DMS79 (cell line): ENCODE measurements at places on chromosomes 16 and 17.

DNA sequence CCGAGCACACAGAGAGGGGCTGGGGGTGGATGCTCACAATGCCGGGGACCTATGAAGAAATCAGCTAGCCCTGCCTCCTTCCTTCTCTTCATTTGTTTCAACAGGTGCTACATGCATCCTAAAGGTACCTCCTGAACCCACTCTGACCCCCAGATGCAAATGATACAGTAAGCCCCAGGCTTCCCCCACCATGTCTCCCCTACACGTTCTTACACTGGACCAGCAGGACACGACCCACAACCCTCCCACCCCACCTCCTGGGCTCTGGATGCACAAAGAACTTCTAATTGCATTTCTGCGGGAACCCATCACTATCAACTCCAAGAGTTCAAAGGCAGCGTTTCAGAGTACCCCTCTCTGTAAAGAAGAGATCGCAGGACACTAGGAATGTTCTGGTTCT, 2.1 kb downstream of the XYLT1 start:
- DNase-seq, result no peak

GRCh38 chr16:23874613-23875294, 39.0 kb downstream of the PRKCB start:
- DNase-seq, result no peak

- DNase-seq, result no peak
Measured at GRCh38 chr17:74990581-74991105, 3.2 kb downstream of the CDR2L start.

GRCh38 chr17:60781880-60782412, 104.3 kb downstream of the BCAS3 start:
- no peak for DNase-seq

DNA sequence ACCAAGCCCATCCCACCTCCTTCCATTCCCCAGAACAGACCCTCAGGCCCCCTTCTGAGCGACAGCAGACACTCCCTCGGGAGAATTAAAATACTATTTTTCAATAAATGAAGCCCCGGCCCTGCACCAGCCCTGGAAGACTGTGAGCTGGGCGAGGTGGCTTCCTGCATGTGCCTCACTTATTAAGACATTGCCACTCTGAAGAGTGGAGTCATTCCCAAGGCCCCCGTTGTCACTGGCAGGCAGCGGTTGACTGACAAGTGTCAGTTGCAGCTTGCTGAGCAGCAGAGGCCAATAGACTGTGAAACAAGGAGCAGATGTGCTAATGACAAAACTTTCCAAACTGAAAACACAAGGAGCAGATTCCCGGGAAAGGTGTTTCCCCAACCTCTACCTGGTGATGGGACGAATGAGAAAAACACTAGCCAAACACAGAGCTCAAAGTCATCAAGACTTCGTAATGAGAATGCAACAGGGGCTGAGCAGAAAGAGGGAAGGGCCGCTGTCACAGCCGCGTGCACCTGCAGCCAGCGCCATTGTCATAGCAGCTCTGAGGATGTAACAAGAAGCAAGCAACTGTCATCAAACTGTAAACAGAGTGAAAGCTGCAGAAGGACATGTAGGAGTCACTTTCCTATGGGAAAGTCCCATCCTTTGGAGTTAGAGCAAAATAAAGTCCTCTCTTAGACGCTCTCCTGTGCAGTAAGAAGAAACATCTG, 232.1 kb downstream of the C16orf78 start:
- no peak for DNase-seq

GRCh38 chr17:63399316-63399715, 46.8 kb downstream of the CYB561 start:
- no peak for DNase-seq

DNA sequence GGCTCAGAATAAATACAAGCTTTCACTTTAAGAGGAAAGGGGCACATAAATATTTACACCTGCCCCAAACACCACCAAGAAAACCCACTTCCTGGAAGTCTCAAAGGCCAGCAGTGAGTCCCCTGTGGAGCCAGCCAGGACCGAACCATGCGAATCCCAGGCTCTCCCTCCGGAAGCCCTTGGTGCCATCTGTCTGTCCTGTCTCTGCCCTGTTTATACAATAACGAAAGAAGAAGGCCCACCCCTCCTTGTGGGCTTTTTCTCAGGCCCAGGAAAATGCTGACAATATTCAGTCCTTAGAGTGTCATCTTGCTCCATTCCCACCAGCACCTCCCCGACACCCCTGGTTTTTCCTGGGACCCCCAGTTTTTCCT, 3.6 kb upstream of the SLC6A4 start:
- DNase-seq, result no peak

DNA sequence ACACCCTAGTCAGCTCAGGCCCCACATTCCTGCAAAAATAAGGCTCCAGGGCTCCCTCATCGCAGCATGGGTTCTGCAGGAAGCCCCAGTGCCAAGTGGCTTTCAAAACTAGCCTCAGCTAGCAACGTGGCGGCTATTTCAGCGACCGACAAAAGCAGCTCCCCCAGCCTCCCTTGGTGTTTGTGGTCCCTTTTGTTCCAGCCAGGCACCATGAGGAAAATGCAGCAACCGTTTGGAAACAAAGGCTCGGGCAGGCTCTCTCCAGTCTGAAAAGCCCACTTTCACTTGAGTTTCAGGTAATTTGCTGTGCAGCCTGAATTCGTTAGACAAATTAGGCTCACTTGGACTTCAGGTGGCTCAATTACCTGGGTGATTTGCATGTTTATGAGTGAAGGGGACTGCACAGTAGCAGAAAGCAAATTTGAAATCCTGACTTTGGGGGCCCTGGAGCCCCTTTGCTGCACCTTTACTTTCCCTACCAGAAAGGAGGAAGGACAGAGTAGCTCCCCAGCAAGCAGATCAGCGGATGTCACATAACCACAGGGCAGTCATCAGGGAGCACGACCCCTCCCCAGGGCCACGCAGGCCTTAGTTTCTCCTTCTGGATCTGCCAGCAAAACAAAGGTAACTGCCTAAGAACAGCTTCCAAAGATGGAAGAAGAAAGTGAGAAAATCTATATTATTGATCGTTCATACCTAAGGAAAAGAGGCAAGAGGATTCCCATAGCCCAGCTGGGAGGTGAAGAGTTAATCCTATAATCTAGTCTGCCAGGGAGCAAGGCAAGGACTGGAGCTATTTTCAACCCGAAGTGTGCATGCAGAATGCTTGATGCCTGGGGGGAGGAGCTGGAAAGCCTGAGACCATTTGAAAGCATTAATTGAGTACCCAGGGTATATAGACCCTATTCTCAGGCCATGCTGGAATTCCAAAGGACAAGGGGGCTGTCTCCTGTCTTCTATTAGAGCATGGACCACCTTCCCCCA, 143.1 kb upstream of the SDK2 start:
- no peak for DNase-seq

DNA sequence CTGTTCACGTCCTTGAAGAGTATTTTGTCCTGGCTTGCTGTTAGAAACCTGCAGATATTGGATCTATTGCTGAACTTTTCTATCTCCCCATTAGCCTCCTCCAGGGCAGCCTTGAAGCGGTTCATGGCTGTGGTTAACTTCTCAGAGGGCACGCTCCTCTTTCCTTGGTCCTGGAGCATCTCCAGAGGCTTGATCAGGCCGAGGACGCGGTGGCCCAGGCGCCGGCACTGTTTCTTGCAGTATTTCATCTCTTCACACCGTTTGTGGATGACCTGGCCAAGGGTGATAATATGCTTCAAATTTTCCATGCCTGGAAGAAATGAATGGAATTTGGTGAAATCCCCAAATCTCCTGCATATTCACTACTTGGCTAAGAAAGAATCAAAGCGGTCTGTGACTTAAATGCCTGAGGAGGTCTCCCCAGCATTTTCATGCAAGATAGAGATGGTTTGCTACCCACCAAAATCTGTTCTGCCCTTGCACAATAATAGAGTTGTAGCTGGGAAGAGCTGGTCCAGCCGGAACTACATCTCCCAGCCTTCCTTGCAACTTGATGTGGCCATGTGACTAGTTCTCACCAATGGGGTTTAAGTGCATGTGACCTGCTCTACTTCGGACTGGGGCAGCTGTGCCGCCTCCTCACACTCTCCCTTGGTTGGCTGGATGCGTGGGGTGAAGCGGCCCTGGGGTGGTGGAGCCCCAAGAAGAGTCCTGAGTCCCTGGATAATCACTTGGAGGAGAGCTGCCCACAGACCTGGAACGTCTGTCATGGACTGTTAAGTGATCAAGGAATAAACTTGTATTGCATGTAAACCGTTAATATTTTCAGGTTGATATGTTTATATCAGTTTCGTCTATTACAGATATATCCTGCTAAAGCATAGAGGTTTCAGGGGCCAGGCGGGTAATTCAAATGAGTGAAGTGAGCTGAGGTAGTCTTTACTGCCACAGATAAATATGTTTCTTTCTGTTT, 4.9 kb downstream of the MLKL start:
- DNase-seq, result no peak

DNA sequence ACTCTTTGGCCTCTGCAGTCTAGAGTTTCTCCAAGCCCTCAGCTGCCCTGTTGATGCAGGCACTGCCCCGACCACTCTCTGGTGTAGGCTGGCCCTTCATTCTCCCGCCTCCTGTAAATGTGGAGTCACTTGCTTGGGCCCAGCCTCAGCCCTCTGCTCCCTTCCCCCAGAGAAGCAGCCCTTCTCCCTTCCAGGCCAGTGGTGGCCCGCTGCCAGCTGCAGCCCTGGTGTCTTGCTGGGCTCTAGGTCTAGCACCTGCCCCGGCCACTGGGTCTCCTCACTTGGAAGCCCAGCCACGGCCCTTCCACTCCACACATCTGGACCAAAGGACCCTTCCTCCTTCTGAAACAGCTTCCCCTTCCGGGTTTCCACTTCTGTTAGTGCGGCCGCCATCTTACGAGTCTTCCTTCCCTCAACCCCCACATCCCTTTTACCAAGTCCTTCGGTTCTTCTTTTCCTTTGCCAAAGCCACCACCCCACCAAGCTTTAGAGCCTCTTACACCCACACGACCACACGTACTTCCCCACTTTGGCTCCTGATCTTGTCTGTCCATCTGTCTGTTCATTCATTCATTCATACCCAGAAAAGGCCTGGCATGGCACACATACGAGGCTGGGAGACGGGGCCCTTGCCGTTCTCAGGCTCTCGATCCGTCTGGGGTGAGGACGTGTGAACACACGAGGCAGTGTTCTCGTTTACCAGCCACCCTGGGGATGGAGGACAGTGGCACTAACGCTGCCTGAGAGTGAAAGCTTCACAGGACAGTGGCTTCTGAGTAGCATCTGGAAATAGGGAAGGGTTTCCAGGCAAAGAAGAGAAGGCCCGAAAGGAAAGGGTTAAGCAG, 68.0 kb downstream of the ABR start:
- DNase-seq, result no peak

- no peak for DNase-seq
Measured at GRCh38 chr17:64497565-64498035, 746 bp upstream of the POLG2 start.

DNA sequence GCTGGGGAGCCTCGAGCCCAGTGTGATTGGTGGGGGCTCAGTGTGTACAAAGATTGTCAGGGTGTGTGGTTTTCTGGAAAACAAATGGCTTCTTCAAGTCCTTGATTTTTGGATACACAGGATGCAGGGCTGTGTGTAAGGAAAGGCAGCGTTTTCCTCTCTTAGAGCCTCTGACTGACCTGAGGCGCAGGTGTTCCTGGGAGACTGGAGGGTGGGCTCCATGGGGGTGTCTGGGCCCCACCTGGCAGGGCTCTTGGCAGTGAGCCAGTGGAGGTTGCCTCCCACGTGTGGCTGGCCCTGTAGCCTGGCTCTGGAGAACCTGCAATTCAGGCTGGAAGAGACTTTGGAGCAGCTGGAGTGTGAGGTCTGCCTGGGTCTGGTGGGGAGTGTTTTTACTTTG, 5.0 kb downstream of the FOXK2 start:
- peak; percentile 38 for DNase-seq

GRCh38 chr16:88596483-88596882, 26.3 kb downstream of the ZC3H18 start:
- no peak for DNase-seq

- peak; percentile 50 for DNase-seq
Measured at GRCh38 chr17:2053380-2054261, 1.3 kb upstream of the HIC1 start.

GRCh38 chr17:2214047-2214928, 89.3 kb downstream of the SMG6 start:
- no peak for DNase-seq

DNA sequence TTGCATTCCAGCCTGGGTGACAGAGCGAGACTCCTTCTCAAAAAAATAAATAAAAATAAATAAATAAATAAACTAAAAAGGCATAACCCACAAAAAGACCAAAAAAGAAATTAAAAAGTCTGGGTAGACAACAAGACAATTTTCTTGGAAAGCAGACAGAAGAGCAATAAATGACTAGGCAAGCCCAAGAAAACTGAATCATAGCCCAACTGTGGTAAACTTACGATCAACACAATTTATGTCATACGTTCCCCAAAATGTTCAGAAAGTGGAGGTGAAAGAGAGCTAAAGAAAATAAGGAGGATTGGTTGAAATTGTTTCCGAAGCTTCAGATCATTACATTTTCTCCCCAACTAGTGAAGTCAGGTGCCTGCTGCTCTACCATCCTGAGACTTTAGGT, 31.3 kb upstream of the C17orf78 start:
- DNase-seq, result no peak

DNA sequence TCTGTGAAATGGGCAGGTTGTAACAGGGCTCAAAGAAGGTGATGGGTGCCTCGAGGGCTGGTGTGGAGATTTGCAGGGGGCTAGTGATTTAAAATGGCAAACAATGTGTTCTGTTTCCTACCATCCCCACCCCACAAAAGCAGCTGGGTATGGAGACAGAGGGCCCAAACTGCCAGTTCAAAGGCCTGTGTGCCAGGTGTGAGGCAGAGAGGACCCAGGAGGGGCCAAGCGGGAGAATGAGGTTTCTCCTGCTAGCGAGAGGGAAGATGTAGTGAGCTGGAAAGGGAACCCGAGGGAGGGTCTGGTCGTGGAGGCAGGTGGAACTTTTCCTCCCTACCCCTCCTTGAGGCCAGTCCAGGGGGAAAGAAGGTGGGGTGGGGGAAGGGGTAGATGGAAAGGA, 39.4 kb downstream of the LAT start:
- no peak for DNase-seq

GRCh38 chr16:55386534-55387296, 62.7 kb downstream of the IRX6 start:
- DNase-seq, result no peak

DNA sequence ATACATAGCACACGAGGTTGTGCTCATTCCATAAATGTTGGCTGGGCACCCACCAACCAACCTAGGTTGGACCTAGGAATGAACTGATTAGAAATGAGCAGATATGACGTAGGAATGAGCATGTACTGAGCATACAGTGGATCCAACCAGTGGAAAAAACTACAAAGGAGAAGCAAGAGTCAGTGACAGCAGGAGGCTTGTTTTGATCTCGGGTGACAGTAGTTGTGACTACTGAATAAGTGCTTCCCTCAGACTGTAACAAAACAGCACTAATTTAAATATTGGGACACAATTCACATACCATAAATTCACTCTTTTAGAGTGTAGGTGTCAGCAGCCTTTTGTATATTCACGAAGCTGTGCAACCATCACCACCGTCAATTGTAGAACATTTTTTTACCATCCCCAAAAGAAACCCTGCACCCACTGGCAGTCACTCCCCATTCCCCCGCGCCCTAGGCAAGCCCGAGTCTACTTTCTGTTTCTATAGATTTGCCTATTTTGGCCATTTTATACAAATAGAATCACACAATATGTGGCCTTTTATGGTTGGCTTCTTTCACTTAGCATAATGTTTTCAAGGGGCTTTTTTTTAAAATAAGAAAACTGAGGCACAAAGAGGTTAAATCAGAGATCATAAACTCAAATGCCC, 7.0 kb downstream of the VAC14 start:
- no peak for DNase-seq

GRCh38 chr17:3678821-3679530, 10.4 kb downstream of the EMC6 start:
- DNase-seq, result no peak
